ENCODE measurements at places on chromosomes 1 and 21.

DNA sequence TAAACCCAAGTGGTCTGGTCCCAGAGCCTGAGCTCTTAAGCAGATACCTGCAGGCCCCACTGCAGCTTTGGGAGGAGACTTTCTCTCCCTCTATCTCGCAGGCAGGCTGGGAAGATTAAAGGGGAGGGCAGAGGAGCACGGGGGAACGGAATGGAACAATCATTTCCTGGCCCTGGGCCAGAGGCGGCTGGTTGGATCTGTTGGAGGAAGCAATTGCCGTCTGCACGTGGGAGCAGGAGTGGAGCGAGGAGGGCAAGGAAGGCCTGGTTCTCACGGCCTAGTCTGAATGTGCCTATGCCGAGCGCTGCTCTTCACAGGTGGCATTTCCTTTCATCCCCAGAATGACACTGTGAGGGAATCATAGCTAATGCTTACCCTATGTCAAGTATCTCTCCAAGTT is 23.7 kb downstream of the NKAIN1 start:
- DNase-seq, result no peak

DNA sequence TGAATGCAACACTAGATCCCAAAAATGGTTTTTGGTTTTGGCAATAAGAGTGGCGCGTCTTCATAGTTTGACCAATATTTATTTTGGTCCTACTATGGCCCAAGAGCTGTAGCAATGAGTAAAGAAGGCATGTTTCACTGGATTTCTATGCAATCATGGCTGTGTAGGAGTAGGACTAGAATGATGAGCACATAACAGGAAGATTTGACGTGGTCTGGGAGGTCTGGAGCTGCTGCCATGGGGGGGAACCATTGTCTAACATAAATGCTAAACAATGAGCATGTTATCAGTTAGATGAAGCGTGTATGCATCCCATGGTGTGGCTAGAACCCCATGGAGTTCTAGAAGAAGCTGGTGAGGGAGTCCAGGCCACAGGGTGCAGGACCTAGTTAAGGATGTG is 38.3 kb downstream of the OLIG1 start:
- DNase-seq, result no peak

DNA sequence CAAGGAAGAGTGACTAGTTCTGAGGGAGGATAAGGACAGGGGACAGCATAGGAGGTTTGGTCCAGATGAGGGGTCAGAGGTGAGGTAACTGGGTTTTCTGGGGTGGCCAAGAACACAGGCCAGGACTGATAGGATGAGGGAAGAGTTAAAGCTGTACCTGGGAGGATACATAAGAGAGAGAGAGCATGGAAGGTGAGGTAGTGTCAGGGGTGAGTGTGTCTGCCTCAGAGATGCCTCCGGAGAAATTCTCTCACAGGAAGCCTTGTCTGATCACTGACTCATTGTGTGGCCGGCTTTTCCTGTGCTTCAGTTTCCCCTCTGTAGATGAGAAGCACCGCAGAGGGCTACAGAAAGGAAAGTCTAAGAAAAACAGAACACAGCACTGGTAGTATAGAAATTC is 40.2 kb downstream of the FASLG start:
- peak; percentile 66 for DNase-seq

GRCh38 chr1:200041337-200042118 is 14.0 kb downstream of the NR5A2 start:
- DNase-seq, result no peak

DNA sequence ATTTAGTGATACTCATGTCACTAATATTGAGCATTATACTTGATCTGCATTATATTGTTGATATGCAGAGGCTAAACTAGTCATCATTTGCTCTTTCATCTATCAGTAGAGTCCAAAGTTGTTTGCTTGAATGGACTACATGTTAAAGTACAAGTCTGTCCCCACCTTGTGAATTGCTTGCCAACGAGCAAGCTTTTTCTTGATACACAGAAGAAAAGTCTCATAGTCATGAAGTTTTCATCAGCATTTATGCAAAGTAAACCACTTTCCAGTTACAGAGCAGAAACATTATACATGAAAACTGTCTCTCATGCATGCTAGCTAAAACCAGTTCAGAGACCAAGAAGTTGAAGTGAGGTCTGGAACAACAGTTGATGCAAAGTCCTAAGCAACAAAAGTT is 13.0 kb downstream of the SFPQ start:
- no peak for DNase-seq

- no peak for DNase-seq
Measured at GRCh38 chr1:997993-998744, 1.7 kb downstream of the HES4 start.

- no peak for DNase-seq
Measured at GRCh38 chr1:35537806-35538205, 19.4 kb downstream of the KIAA0319L start.
